ENCODE measurements at places on chromosomes 1 and 21.
A peak's percentile ranks its signal among the peaks of the same experiment; 100 is the strongest.

DNA sequence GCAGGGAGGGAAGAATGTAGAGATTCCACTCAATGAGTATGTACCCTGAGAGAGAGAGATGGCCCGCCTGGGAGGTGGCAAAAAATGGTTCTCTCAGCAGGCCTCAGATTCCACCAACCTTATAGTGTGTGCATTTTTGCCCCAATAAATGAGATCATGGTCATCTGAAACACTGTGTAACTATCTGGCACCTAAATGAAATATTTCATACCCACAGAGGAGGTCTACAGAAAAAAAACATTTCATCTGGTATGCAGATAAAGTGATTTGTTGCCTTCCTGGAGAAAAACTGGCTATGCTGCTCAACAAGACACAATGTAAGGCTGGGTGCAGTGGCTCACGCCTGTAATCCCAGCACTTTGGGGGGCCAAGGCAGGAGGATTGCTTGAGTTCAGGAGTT, 4.9 kb downstream of the TMCO2 start:
- DNase-seq: peak; percentile 21

DNA sequence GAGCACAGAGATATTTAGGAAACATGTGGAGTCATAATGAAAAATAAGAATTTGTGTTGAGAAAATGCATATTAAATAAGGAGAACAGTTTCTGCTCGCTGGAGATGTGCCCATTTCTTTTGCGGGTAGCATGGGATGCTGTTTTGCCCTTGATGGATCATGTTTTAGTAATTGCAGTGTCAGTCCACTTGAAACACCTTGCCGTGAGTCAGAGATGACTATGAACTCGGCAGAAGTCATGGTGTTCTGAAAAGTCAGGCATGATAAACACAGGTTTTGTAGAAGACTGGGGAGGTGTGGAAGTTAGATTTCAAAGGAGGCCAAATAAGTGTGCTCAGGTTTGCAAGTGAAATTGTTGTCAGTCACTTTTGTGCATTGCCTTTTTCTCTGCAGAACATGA, 315.0 kb upstream of the LRRC7 start:
- no peak for DNase-seq

GRCh38 chr1:95384567-95384966, 150.6 kb downstream of the RWDD3 start:
- peak; percentile 18 for DNase-seq

- DNase-seq: no peak
These were observed 19.2 kb downstream of the S100A7 start for GRCh38 chr1:153441238-153441755.

DNA sequence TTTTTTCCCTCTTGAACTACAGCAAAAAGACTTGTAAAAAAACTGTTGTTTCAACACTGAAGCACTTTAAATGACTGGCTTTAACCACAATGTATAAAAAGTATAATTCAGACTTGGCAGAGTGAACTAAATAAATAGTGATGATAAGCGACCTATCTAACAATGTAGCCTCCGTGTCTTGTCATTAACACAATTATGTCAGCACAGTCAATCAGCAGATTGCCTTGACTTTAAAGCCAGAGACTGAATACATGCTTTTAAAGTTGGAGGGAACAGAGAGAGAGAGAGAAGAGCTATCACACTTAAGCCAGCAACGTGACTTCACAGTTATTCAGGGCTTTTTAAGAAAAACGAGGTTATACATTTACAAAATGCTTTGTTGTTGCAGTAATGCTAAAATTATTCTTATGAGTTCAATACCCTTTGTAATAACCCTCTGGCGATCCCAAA, 378.1 kb downstream of the LMO4 start:
- peak; percentile 83 for DNase-seq

GRCh38 chr21:29719521-29719920, 220.3 kb downstream of the GRIK1 start:
- DNase-seq: no peak

- no peak for DNase-seq
These were observed 37.2 kb upstream of the AGO1 start for GRCh38 chr1:35845766-35846165.

- DNase-seq: no peak
These were observed 30.2 kb downstream of the TTC39A start for GRCh38 chr1:51299981-51300670.

DNA sequence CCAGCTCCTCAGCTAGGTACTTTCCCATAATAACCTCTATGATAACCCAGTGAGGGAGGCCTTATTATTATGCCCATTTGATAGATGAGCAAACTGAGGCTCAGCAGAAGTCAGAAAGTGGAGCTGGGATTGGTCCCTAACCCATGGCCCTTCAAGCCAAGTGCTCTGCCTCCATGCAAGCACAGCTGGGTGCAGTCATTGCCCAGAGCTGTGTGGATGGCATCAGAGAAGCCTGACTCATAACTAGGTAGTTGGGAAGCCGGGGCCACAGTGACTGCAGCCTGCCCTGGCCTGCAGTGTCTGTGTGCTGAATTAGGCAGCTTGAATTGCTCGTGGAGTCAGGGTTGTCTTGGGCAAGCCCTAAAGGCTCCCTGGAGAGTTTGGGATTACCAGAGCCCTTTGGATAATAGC, 89.9 kb upstream of the SLC2A1 start:
- no peak for DNase-seq

DNA sequence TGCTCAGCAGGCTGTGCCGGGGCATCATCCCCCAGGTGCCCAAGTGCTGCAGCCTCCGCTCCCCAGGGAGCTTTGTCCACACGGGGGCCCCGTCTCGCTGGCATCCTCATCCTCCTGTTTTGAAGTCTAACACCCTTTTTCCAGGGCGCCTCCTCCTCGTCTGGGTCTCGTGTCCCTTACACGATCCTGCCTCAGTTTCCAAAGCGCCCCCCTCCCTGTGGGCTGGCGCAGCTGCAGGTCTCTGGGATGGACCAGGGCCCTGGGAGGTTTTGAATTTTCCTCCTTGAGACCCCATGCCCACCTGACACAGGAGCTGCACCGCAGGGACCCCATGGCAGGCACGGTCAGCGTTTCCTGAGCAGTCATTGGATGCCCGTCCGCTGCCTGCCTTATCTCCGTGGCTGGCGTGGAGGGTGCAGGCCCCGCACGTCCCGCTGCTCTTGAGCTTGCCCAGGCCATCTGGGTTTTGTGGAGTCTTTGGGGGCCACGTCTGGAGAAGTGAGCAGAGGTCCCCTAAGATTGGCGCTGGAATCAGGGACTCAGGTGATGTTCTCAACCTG, 37.4 kb upstream of the DIP2A start:
- no peak for DNase-seq

DNA sequence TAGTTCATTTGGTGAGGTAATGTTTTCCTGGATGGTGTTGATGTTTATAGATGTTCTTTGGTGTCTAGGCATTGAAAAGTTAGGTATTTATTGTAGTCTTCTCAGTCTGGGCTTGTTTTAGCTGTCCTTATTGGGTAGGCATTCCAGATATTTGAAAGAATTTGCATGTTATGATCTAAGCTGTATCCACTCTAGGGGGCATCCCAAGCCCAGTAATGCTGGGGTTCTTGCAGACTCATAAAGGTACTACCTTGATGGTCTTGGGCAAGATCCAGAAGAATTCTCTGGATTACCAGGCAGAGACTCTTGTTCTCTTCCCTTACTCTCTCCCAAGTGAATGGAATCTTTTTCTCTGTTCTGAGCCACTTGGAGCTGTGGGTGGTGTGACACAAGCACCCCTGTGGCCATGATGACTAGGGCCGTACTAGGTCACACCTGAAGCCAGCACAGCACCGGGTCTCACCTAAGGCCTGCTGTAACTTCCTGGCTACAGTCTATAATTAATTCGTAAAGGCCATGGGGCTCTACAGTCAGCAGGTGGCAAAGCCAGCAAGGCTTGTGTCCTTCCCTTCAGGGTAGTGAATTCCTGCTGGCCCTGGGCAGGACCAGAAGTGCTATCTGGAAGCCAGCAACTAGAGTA, 74.8 kb upstream of the PDE4B start:
- DNase-seq: peak; percentile 40

GRCh38 chr1:226268421-226269124, 40.4 kb downstream of the LIN9 start:
- DNase-seq: peak; percentile 42

GRCh38 chr1:158978730-158979129, 31.0 kb upstream of the IFI16 start:
- DNase-seq: no peak

- DNase-seq: no peak
These were observed 7.3 kb upstream of the TARS2 start for GRCh38 chr1:150479927-150480352.

GRCh38 chr21:32717851-32718316, 9.9 kb downstream of the SYNJ1 start:
- peak; percentile 9 for DNase-seq

GRCh38 chr1:19344372-19344810, 32.3 kb downstream of the SLC66A1 start:
- peak; percentile 25 for DNase-seq

GRCh38 chr1:89538361-89538760, 13.7 kb downstream of the LRRC8B start:
- peak; percentile 18 for DNase-seq

- DNase-seq: no peak
These were observed 251.2 kb upstream of the VAMP3 start for GRCh38 chr1:7519861-7520395.

GRCh38 chr1:22257290-22258275, 114.7 kb upstream of the WNT4 start:
- DNase-seq: no peak

DNA sequence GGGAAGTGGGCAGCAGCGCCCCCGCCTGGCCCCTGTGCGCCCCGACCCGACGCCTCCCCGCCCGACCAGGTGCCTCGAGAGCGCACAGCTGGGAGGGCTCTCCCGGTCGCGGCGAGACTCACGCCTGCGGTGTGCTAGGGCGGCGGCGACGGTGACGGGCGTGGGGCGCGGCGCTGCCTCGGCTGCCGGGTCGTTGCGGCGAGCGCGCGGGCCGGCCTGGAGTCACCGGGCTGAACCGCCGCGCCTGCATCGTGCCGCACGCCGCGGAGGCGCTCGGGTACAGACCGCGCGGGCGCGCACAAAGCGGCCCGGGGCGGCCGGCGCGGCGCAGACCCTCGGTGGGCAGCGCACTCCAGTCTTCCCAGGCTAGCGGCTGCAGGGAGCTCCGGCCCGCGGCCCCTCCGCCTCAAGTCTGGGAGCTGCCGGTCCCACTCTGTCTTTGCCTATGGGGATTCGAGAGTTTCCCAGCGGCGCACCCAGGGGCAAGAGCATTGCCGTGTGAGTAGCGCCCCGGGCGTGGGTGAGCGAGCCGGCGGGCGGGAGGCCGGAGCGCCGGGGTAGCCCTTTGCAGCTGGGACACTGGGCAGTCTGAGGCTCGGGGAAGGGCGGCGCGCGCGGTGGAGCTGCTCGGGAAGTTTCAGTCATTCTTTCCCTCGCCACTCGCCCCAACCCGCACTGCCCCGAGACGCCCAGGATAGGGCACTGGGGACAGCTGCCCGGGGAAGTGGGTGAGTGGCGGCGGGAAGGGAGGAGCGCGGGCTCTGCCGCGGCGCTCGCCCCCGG, at the start of gene SLC35F3:
TSS of gene SLC35F3 (plus strand) at position 44 of the 783 bp plus-strand sequence.
- peak; percentile 37 for DNase-seq

DNA sequence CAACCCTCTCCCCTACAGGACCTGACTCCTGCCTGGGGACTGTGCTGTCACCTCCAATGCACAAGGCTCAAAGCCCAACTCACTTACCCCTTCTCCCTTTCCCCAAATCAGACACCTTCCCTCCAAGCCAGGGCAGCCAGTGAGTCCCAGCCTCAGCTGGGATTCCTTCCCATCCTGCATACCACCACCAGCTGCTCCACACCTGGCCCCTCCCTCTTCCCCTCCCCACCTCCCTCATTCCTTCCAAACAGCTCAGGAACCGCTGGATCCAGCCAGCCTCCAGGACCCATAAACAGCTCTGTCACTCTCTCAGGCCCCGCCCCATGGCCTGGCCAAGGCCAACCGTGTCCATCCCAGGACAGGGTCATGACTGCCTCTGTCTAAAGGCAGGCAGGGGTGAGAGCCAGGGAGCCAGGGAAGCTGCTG, 41.4 kb downstream of the ACOT7 start:
- no peak for DNase-seq

GRCh38 chr1:36136535-36136934, 11.5 kb upstream of the COL8A2 start:
- peak; percentile 93 for DNase-seq

- no peak for DNase-seq
These were observed 164.3 kb upstream of the RAB4A start for GRCh38 chr1:229106526-229107125.

- DNase-seq: no peak
These were observed 104.9 kb upstream of the RUNX3 start for GRCh38 chr1:25034736-25035522.

- no peak for DNase-seq
These were observed 65.3 kb downstream of the CD46 start for GRCh38 chr1:207817166-207817565.

DNA sequence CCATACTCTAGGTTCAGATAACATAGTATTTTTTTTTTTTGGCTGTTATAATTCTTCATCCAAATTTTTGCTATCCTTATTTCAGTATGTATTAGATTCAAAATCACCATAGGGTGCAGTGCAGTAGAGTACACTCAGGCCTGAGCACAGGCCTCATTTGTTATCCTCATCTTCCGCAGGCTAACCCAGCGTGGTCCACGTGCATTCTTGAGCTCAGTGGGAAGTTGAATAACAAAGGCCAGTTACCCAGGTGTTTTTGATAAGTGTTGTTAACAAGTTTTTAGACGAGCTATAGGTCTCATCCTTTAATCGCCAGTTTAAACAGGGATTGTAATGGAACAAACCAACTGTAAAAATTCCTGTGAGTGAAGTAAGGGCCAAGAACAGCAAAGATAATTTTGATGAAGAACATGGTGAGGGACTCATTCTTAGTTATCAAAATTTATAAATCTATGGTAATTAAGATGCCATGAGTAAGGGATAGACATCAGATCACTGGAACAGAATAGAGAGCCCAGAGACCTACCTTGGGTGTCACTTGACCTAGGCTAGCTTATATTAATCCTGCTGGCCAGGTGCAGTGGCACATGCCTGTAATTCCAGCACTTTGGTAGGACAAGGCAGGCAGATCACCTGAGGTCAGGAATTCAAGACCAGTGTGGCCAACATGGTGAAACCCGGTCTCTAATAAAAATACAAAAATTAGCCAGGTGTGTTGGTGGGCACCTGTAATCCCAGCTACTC, 22.0 kb downstream of the FLVCR1 start:
- DNase-seq: no peak

DNA sequence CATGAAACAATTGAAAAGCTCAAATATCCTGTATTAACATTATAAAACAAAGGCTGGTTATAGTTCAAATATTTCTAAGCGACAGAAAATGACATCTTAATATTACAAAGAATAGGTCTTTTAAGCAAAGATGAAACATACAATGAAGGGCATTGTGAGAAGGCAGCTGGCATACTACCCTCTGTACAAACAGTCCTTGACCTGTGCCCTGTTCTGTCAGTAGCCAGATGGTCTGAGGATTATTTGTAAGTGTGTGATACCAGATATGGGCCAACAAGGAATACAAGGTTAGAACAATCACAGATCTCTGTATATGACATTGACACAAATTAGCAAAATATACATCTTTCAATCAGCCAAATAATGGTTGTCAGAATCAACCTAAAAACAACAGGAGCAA, 1350.4 kb downstream of the AMY1C start:
- no peak for DNase-seq

DNA sequence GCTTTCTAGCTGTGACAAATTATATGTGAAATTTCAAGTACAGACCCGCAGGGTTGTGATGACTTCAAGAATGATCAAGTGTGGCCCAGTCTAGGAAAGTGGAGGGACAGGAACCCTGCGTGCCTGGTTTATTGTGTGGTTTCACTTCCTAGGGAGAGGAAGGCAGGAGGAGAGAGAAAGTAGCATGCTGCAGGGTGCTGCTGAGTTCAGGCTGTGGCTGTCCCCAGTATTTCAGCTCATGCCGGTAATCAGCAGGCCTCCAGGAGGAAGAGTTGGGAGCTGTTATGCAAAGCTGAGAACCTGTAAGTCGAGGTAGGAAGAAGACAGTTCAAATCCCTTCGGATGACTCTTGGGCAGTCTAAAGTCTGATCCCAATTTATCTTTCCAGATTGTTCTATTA, 140.4 kb downstream of the ROR1 start:
- DNase-seq: no peak
